SW480 (cell line): ENCODE measurements at places on chromosomes 16 and 17.

- DNase-seq, result peak; percentile 18
These were observed 441.0 kb upstream of the SALL1 start for GRCh38 chr16:51592001-51592501.

GRCh38 chr16:82016964-82017363 is 5.7 kb upstream of the SDR42E1 start:
- no peak for DNase-seq

DNA sequence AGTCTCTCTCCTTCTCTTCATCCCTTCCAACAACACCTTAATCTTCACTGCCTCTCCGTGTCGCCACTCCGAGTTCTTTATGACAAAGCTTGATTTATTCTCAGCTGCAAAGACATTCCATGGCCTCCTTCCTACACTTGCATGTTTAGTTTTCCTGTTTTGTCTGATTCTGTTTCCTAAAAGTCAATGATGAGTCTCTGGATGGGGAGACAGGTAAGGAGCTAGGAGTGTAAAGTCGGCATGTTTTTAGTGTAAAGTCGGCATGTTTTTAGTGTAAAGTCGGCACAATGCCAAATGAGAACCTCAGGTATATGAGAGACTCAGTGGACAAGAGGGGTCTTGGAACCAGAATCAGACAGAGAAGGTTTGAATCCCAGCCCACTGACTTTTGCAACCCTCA is 362.3 kb upstream of the EEF2KMT start:
- DNase-seq, result no peak

DNA sequence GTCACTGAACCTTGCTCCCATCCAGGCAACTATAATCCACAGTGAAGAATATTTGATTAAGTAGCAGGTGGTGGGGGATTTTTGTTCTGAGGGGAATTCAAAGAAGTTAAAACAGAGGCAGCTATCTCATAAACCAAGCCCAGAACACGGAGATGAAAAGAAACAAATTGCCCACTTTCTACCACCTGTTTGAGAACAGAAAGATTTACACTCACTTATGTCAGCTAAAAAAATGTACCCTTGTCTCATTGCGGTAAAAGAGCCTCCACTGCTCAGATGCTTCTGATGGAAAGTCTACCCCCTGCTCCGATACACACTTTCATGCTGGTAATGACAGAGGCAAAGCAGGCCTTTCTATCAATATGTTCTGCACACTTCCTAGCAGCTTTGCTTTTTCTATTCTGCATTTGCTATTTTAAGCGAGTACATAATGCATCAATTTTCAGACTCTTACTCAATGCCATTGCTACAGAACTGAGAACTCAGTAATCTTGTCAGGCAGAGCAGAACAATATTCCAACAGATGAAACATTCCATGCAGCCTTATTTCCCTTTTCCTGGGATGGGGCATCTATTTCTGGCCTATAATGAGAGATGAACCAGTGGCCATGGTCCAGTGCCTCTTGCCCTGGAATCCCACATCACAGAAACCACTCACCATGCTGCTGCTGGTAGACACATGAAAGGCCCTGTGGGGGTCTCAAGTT is 29.0 kb downstream of the CDK5R1 start:
- DNase-seq, result no peak

DNA sequence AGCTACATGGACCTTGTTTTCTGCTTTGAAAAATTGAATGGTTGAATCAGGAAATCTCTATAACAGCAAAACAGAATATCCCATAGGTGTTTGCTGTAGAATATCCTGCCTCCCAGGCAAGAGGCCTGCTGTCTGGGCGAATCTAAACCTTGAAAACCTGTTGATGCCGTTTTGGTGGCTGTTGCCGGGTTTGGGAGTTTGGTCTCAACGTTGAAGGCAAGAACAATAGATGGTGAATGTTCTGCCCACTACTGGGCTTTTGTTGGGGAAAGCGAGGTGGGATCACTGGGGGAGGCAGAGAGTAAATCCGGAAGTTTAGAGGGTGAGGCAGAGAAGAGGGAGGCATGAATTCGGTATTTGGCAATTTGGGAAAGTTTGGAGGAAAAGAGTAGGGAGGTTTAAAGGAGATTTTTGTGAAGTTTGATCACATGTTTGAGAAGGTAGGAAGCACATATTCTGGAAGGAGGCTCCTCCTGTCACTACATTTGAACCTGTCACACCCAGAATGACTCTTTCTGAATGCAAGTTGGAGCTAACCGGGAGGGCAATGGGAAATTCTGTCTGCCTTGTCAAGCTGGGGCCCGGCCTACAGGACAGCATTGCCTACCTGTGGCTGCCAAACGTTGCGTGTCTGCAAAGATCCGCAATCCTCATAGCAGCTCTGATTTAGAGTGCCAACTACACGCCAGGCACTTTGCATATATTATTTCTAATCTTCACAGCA is 46.5 kb downstream of the GPRC5B start:
- DNase-seq, result no peak

GRCh38 chr17:65984299-65984698 is 207.6 kb downstream of the CEP112 start:
- no peak for DNase-seq

DNA sequence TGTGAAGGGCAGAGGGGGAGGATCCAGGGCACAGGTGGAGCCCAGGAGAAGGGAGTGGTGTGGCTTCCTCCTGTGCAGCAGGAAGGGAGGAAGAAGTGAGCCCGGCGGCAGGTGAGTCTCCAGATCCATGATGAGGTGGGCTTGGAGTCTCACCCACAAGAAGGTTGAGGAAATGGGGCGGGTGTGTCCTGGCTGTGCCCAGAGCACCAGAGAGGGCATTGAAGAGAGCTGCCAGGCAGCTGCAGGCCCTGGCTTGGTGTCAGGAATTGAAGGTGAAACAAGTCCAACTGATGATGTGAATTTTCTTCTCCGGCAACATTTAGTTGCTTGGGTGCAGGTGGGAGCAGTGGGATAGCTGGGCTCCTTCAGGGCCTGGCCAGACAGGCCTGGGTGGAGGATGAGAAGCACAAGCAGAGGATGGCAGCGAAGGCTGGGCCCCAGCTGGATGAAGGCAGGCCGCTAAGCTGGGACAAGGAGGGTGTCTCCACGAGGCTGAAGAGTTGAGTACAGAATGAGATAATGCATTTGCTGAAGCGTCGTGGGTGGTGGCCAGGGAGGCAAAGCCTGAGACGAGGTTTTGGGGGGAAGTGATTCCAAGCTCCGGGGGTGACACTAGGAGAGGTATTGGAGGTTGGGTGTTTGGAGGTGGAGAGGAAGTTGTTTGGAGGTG is 18.3 kb downstream of the NT5M start:
- DNase-seq, result no peak

GRCh38 chr16:31094088-31094423 is 541 bp downstream of the VKORC1 start:
- peak; percentile 17 for DNase-seq

DNA sequence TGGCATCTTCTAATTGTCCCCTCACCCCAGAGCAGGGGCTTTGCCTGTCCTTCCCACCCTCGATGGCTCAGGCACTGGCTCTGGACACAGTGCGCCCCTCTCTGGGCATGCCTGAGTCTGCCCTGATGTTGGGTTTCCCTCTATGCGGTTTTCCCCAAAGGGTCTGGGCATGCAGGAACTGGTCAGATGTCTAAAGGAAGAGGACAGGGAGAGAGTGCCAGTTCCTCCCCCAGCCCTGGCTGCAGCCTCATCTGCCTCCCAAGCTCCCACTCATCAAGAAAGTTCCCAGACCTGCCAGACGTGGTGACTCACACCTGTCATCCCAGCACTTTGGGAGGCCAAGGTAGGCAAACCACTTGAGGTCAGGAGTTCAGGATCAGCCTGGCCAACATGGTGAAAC is 41.3 kb upstream of the PABPN1L start:
- DNase-seq, result peak; percentile 10

- DNase-seq, result no peak
These were observed 24.5 kb downstream of the GPR142 start for GRCh38 chr17:74391771-74392170.

- peak; percentile 88 for DNase-seq
These were observed 23.4 kb downstream of the GJD3 start for GRCh38 chr17:40340880-40341807.

DNA sequence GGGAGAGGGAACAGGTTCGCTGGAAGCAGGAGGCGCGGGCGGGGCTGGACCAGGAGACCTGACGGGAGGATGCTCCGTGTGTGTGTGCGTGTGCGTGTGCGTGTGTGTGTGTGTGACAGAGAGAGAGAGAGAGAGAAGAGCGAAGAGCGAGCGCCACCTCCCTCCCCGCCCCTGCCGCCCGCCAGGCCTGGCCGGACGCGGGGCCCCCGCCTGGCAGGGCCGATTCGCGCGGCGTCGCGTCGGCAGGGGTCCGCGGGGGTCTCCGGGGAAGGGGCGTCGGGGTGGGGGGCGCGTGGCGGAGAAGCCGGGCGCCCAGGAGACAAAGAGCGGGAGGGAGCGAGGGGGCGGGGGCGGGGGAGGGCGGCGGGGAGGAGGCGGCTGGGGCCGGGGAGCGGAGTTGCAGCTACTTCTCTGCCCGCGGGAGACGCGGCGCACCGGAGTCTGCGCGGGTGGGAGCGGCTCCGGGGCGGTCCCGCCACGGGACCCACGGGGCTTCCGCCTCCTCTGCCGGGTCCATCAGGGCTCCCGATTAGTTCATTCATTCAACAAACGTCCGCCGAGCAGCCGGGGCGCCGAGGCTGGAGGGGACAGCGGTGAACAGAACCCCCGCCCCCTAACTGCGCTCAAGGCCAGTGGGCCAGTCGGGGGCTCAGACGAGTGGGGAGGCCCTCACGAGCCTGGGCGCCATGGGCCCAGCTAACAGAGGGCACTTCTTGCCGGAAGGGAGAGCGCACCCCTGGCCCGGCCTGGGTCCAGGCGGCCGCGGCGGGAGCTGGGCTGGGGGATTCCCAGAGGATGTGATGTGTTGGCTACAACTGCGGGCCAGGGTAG is at the start of gene SAMD14:
TSS of gene SAMD14 (minus strand) at position 433 of the 831 bp plus-strand sequence. CDS start 5,201 bp downstream, outside the sequence.
- peak; percentile 56 for DNase-seq

- no peak for DNase-seq
These were observed 120.4 kb upstream of the IRX6 start for GRCh38 chr16:55203570-55203969.

DNA sequence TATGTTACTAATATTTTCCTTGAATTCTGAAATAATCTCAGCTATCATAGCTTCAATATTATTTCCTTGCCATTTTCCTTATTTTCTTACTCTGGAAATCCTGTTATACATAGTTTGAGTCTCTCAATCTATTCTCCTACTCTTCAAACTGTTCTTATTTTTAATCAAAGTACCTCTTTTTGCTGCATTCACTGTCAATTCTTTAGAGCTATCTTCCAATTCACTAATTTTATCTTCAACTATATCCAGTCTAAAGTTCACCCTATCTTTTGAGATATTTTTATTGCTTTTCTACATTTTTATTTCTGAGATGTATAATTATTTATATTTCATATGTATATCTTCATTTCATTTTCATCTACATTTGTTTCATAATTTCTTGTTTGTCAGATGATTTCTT is 7.3 kb upstream of the XYLT2 start:
- no peak for DNase-seq

DNA sequence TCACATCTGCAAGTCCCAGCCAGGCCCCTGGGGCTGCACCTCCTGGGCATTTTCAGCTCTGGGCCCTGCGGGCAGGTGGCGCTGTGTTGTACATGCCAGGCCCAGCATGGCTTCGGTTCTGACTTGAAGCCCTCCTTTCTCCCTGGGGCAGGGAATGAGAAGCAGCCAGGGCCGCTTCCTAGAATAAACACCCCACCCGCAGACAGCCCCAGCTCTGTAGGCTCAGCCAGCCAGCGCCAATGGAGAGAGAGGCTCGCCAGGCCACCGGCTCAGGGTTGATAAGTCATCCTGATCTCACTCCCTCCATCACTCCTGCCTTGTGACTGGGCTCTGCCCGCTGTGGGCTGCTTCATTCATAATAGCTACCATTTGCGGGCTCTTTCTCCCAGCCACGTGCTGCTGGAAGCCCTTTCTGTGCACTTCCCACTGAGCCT is 6.0 kb upstream of the GLIS2 start:
- peak; percentile 62 for DNase-seq

DNA sequence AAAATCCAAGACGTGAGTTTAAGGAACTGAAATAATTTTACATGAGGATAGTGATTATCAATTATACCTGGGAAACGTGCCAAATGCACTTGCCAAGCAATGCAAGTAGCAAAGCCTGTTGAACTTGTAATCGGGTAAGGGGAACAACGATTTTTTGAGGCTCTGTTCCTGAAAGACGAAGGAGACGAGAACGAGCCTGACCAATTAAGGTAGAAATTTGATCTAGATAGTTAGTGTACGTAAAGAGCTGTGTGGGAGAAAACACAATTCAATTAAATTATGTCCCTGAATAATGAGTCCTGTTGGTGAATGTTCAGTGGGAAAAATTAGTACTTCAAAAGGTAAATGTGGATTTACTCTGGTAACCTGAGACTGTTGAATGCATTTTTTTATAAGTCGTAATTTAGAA is 17.7 kb upstream of the KCTD5 start:
- no peak for DNase-seq

- no peak for DNase-seq
These were observed 150.7 kb downstream of the CDH11 start for GRCh38 chr16:64971171-64971570.

DNA sequence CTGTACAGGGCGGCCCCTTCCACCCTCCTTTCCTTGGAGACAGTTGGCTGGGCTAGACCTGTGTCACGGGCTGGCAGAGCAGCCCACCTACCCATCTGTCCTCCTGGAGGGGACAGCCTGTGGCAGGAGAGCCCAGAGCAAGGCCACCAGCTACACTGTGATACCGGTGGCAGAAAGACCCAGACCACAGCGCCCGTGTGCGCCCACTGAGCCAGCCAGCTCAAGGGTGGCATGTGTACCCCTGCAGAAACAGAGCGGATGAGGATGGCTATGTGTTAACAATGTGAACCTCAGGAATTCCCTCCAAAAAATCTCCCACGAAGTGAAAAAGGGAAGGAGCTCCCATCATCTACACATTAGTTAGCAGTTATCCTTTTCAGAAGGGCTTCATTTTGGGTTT is 7.1 kb downstream of the HBQ1 start:
- DNase-seq, result no peak

- DNase-seq, result no peak
These were observed 55.4 kb downstream of the CDK5R1 start for GRCh38 chr17:32542186-32542585.

- peak; percentile 11 for DNase-seq
These were observed 364.4 kb downstream of the C16orf95 start for GRCh38 chr16:86952769-86953168.

- no peak for DNase-seq
These were observed 214.5 kb upstream of the CIBAR2 start for GRCh38 chr16:85326794-85327181.

DNA sequence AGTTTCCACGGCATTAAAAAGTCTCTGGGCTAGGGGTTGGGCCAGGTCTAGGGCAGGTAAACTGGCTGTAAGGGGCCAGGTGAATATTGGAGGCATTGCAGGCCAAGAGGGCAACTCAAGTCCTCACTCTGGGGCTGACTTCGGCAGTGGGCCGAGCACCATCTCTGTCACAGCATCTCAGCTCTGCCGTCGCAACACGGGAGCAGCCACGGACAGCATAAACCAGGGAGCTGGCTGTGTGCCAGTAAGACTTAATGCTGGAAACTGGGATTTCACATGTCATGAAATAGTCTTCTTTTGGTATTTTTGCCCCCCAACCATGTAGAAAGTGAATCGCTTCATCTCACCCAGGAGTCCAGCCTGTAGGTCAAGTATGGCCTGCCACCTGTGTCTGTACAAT is 12.6 kb upstream of the LGALS9 start:
- DNase-seq, result no peak

GRCh38 chr17:44110011-44110686 is 13.3 kb downstream of the HDAC5 start:
- no peak for DNase-seq
